HepG2 (cell line): ENCODE measurements at places on chromosomes 3 and 15. TPM values are rescaled to one million over a fixed set of nuclear protein-coding genes. Genes with fewer than 3 reads are reported as not detected.

DPH6 gene
- polyA plus RNA-seq: 7.2 and 10.2 TPM in 2 replicates

CCR8 gene
- not detected in 2 replicates for polyA plus RNA-seq

ACAN gene
- polyA plus RNA-seq: not detected in 2 replicates

PSMA4 gene
- polyA plus RNA-seq: 145 and 202 TPM in 2 replicates

- peaks cover 10% of the 10 kb centered on the region for H3K27me3 ChIP-seq
- no peak for DNase-seq
- H3K36me3 ChIP-seq: no peaks in the 10 kb centered on the region
- no peak overlapping the region for H3K4me3 ChIP-seq
- no peaks in the 10 kb centered on the region for H3K4me1 ChIP-seq
Measured at GRCh38 chr3:38608961-38609360, 40.5 kb downstream of the SCN5A start.

GRCh38 chr3:53996141-53996874 is 104.6 kb upstream of the SELENOK start:
- no peak for DNase-seq
- no peak overlapping the region for H3K4me3 ChIP-seq
- H3K27me3 ChIP-seq: 0 out of 2 replicates have a peak, but pooled peaks cover 2% of the 10 kb centered on the region
- no peaks in the 10 kb centered on the region for H3K36me3 ChIP-seq
- no peak overlapping the region for H3K27ac ChIP-seq
- no peaks in the 10 kb centered on the region for H3K4me1 ChIP-seq

GRCh38 chr3:29426302-29427226 is 145.7 kb downstream of the RBMS3 start:
- no peak overlapping the region for H3K4me3 ChIP-seq
- DNase-seq: no peak
- H3K27me3 ChIP-seq: no peaks in the 10 kb centered on the region
- no peaks in the 10 kb centered on the region for H3K36me3 ChIP-seq
- H3K27ac ChIP-seq: no peak overlapping the region

DNA sequence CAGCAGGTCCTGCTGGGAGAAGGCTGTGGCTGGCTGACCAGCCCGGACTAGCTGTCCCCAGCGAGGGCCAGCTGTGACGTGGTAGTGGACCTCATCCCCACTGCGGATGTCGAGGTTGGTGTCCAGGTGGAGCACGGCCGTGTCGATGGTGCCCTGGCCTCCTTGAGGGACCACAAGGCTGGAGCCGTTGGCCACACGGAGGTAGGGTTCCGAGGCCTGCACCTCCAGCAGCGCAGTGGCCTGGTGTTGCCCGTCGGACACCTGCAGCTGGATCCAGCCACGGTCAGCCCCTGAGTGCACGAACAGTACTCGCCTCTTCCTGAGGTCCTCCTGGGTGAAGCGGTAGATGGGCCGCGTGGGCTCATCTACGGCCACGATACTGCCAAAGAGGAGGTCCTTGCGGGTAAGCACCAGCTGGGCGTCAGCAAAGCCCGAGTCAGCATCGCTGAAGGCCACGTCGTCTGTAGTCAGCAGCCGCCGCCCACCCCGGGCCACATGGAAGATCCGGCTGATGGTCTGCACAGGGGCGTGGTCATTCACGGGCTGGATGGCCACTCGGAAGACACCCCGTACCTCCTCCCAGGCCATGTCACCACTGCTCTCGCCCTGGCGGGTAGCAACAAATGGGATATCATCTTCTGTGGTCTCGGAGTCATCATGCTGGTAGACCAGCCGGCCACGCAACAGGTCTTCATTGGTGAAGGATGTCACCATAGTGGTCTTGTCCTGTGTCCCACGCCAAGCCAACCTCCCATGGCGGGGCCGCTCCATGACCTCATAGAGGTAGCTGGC is 25.0 kb downstream of the CSPG4 start:
- no peak for DNase-seq
- H3K4me1 ChIP-seq: peaks cover 29% of the 10 kb centered on the region
- H3K4me3 ChIP-seq: no peak overlapping the region
- peaks cover 6% of the 10 kb centered on the region for H3K27me3 ChIP-seq
- H3K36me3 ChIP-seq: no peaks in the 10 kb centered on the region

DNA sequence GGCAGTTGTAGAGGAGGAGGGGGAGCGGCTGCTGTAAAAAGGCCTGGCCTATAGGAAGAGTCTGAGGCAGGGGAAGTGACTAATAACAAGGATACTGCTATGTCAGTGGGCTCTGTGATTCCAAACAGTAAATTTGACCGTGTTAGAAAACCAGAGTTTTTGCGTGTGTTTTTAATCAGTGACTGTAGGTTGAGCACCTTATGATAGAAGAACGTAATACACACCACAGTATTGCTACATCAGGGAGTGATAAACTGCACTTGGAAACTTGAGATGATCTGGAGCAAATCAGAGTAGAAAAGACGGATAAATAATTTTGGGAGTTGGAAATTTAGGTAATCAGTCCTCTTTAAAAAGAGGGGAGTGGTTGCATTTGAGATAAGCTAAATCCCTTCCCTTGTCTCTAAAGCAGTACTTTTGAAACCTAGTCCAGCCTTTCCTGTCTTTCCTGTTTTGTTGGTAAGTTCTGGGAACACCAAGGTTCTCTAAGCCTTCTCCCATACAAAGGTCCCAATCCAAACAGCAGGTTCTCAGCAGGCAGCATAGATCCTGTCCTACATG is 130.5 kb upstream of the NR2E3 start:
- DNase-seq: no peak
- no peaks in the 10 kb centered on the region for H3K36me3 ChIP-seq
- H3K4me3 ChIP-seq: no peak overlapping the region
- no peaks in the 10 kb centered on the region; the same call in 2 of the 3 replicates for H3K27me3 ChIP-seq
- H3K27ac ChIP-seq: no peak overlapping the region

DNA sequence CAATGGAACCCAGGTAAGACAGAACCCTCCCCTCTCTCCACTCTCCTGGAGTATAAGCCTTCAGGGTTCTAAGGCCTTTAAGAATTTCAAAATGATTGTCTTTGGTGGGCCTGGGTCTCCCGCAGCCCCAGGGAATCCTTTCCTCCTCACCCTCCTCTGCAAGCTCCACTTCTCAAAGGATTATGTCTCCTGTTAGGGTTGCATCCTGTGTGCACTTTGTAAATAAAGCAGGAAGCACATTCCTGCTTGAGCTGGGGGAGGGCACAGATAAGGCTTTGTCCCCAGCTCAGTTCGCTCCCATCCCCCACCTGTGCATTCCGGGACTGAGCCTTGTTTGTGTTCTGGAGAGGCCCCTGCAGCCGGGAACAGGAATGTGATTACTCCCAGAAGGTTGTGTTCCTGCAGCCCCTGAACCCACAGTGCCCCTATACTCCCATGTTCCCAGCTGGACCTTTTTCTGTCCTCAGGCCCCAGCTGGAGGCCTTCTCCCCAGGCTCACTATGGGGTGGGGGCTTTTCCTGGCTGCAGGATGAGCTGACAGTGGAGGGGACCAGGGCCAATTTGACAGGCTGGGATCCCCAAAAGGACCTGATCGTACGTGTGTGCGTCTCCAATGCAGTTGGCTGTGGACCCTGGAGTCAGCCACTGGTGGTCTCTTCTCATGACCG is 9.5 kb downstream of the TYRO3 start:
- no peaks in the 10 kb centered on the region for H3K27me3 ChIP-seq
- H3K4me3 ChIP-seq: peak overlapping the region; percentile 54
- peaks cover 84% of the 10 kb centered on the region for H3K4me1 ChIP-seq
- peaks cover 17% of the 10 kb centered on the region for H3K36me3 ChIP-seq

DNA sequence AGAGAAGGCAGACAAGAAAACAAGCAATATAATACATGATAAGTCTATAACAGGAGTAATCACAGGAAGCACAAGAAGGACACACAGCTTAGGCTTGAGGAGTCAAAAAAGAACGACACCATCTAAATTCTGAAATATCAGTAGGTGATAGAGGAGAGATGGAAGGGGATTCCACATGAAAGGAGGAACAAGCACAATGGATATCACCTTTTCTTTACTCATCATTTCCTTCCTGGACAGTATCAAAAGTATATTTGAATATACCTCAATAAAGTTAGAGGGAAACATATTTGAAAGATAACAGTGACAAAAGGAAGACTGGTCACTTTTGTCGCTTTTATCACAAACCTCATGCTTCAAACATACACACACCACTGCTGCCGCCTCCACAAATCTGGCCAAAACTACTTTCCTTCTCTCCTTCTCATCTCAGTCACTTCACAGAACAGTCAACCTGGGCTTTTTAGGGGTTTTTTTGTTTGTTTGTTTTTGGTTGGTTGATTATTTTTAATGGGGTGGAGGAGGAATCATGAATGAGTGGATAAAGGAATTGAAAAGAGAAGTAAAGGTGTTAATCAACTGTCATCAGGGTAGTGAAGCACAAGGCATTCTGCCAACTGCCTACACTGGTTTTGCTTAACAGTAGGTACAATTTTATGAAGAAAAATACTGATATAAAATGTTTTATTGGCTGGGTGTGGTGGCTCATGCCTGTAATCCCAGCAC is 18.5 kb downstream of the DENND4A start:
- no peak overlapping the region for H3K27ac ChIP-seq
- peaks cover 11% of the 10 kb centered on the region for H3K4me1 ChIP-seq
- no peak overlapping the region for H3K4me3 ChIP-seq
- no peaks in the 10 kb centered on the region for H3K36me3 ChIP-seq
- H3K27me3 ChIP-seq: no peaks in the 10 kb centered on the region

DNA sequence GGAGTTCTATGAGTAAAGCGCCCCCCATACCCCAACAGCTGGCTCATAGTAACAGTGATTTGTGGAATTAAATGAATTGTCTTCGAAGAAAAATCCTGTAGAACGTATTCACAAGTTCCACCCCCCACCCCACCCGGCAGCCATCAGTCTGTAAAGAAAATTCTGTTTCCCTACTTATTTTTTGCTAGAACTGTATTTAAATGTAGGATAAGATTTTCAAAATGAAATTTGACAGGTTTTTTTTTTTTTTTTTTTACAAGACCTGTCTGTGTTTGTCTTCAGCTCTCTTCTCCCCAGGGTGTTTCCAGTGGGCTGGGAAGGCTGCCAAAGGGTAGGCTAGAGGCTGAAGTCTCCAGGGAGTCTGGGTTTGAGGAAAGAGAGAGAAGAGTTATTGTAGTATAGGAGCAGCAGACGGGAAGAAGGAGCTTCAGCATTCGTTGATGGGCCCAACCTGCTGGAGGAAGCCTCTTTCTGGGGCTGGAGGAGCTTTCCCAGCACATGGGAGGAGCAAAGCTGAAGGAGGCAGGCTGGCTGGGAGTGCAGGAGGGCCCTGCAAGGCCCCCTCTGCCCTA is 130.6 kb upstream of the SEMA6D start:
- no peaks in the 10 kb centered on the region for H3K27me3 ChIP-seq
- no peak overlapping the region for H3K27ac ChIP-seq
- no peaks in the 10 kb centered on the region for H3K36me3 ChIP-seq
- H3K4me3 ChIP-seq: no peak overlapping the region

DNA sequence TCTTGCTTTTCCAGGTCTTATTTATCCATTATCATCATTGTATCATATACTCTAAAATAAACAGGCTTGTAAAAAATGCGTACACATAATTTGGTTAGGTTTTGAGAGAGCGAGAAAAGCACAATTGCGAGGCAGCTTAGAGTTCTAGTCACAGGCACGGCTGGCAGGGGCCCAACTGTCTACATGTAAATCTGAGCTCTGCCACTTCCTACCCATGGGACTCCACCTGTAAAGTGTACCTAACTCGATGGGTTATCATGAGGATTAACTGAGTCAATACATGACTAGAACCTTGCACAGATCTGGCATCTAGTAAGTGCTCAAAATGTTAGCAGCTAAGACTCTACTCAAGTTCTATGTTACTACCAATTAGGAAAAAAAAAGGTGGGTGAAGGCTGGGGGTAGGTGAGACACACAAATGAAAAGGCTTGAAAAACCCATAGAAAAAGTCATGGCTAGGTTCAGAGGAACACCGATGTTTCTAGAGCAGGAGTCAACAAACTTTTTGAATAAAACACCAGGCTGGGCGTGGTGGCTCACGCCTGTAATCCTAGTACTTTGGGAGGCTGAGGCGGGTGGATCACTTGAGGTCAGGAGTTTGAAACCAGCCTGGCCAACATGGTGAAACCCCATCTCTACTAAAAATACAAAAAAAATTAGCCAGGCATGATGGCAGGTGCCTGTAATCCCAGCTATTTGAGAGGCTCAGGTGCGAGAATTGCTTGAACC is 36.2 kb downstream of the GLB1 start:
- H3K4me1 ChIP-seq: peaks cover 30% of the 10 kb centered on the region
- peaks cover 42% of the 10 kb centered on the region for H3K36me3 ChIP-seq
- no peak for DNase-seq
- no peaks in the 10 kb centered on the region for H3K27me3 ChIP-seq
- H3K4me3 ChIP-seq: no peak overlapping the region

GRCh38 chr3:158696618-158697017 is 24.2 kb upstream of the LXN start:
- no peak overlapping the region for H3K27ac ChIP-seq
- peak; percentile 15 for DNase-seq
- H3K4me1 ChIP-seq: no peaks in the 10 kb centered on the region
- peaks cover 1% of the 10 kb centered on the region; the same call in 1 of the 2 replicates for H3K36me3 ChIP-seq
- no peaks in the 10 kb centered on the region for H3K27me3 ChIP-seq
- H3K4me3 ChIP-seq: no peak overlapping the region

DNA sequence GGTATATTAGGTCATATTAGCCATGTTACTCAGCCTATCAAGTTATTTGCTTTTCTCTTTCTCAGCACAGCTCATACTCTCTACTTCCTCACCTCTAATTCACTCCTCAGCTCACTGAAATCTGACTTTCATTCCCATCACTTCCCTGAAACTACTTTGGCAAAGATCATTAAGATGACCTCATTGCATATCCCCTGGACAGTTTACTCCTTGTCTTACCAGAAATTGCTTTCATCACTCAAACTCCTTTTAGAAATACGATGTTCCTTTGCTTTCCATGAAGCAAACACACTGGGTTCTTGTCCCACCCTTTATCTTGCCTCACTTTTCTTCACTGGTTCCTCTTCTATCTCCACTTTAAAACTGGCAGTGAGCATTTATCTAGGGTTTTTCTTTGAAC is 354.4 kb downstream of the TUSC7 start:
- H3K36me3 ChIP-seq: no peaks in the 10 kb centered on the region
- H3K27me3 ChIP-seq: no peaks in the 10 kb centered on the region
- no peak overlapping the region for H3K4me3 ChIP-seq
- H3K4me1 ChIP-seq: no peaks in the 10 kb centered on the region
- DNase-seq: no peak

DNA sequence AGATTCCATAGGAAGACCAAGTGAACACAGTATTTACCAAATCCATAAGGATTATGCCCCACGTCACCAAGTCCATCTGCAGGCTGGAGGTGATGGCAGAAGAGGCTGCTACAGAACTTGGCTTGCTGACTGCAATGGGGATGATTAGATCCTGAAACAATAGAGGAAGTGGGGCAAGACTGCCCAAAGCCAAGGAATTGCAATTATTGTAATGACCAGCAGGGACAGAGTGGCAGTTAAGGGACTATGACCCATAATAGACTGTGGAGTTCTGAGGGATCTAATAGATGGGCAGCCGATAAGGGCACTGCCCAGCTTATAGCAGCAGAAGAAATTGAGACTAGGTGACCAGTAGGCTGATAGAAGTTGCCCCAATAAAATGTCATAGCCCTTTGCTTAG is 108.4 kb downstream of the MINAR1 start:
- no peak overlapping the region for H3K27ac ChIP-seq
- no peak for DNase-seq
- no peak overlapping the region for H3K4me3 ChIP-seq
- H3K36me3 ChIP-seq: no peaks in the 10 kb centered on the region

GRCh38 chr15:38354315-38354929 is 99.5 kb upstream of the FAM98B start:
- no peak overlapping the region for H3K4me3 ChIP-seq
- DNase-seq: peak; percentile 60
- no peaks in the 10 kb centered on the region for H3K27me3 ChIP-seq
- no peaks in the 10 kb centered on the region for H3K4me1 ChIP-seq
